ENCODE measurements at places on chromosomes 3 and 15.

- DNase-seq, result no peak
These were observed 173.0 kb downstream of the LPP start for GRCh38 chr3:188326968-188327367.

DNA sequence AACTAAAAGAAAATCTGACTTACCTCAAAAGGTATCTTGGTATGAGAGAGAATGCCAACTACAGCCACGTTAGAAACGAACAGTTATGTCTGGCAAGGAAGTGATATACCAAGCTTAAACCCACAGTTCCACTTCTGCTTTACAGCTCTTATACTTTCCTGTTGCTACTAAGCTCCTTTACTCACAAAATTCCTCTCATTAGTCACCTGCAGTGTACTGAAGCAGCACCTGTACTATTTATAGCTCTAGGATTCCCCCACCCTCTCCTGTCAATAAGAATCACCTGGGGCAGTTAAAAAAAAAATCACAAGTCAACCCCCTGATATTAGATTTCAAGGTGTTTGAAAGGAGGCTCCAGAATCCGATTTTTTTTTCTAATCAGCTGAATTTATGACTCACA lies 2.9 kb upstream of the TMEM266 start:
- DNase-seq, result no peak

- DNase-seq, result no peak
These were observed 58.7 kb upstream of the TGFBR2 start for GRCh38 chr3:30547716-30548115.

- DNase-seq, result peak; percentile 47
These were observed 103.1 kb downstream of the HCN4 start for GRCh38 chr15:73265536-73266153.

DNA sequence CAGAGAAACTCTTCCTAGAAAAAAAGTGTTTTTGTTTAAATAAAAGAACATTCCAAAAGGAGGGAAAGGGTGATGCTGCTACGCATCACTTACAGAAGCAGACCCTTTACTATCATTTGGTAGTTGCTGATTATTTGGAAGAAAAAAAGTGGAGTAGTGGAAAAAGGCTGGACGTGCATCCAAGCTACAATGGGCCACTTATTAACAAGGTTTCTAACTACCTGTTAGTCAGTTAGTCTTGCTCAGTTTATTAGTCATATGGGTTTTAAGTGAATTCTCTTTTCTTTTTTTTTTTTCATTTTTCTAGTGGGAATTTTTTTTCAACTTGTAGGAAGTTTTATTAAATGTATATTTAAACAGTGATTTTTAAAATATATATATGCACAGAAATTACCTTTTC lies 866.0 kb downstream of the MCTP2 start:
- DNase-seq, result no peak

- DNase-seq, result no peak
These were observed 577.0 kb upstream of the MDFIC2 start for GRCh38 chr3:70889162-70890019.

GRCh38 chr3:151227266-151227806 lies 24.3 kb upstream of the GPR171 start:
- DNase-seq, result no peak

GRCh38 chr3:65729555-65729954 lies 309.2 kb downstream of the MAGI1 start:
- DNase-seq, result no peak

DNA sequence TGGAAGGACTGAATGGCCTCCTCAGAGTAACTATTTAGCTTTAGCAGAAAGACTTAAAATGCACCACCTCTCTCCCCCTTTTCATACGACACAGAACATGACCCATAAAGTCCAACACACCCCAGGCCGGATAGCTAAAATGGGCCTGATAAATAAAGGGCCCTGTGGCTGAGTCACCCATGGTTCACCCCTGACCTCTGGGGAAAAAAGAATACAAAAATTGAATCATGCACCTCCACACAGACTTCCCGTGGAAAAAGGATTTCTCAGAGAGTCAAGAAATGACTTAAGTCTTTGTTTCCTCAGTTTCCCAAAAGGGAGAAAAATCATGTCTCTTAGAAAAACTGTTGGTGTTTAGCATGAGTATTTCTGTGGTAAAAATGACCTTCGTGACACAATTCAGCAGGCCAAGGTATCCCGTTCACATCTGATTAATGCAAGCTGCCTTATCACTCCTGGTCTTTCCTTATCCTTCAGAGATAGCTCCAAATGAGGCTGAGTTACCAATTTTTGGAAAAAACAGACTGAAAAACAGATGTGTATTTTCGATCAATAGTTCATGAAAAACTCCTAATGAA lies 34.0 kb upstream of the ARHGEF3 start:
- no peak for DNase-seq

DNA sequence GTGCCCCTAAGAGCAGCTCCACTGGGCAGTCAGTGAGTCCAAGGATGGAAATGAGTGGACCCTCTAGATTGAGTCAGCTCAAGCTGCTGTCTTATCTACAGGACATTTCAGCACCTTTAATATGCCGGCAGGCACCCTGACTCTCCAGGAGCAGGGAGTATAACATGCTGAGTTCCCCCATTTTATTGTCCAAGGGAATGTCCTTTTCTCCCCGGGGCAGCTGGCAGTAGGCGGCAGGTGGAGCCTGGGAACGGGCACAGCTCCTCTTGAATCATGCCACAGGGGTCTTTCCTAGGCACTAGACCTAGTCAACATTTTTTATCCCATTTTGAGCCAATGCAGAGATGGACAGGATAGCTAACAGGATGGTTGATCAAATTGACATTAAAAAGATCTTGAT lies 14.8 kb downstream of the WNT7A start:
- no peak for DNase-seq

DNA sequence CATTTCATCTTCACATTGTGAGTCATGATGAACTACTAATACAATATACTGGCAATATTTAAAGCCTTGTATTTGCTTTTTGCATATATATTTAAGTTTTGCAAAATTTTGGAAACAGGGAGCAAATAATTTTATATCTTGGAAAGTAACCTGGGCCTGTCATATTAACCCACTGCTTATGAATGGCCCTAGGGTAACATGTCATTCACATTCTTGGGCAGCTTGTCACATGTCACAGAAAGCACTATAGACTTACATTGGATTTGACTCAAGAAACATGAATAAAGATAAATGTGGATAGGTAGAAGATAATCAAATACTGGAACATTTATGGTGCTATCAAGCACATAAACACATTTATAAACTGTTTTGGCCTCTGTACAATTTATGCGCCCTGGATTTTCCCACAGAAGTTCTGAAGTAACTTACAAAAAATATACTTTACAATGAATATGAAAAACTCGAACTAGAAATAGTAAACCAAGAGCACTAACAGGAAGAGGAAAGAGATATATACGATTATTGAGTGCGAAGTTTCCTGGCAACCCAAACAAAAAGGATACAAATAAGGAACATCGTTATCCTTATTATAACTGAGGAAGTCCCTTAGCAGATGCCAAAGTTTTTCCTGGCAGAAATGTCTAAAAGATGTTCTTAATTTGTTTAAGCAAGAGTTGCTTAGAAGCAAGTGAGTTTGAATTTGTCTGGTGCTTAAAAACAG lies 257.2 kb downstream of the RBMS3 start:
- DNase-seq, result no peak

GRCh38 chr3:128572644-128573105 lies 77.9 kb downstream of the RPN1 start:
- DNase-seq, result peak; percentile 16

DNA sequence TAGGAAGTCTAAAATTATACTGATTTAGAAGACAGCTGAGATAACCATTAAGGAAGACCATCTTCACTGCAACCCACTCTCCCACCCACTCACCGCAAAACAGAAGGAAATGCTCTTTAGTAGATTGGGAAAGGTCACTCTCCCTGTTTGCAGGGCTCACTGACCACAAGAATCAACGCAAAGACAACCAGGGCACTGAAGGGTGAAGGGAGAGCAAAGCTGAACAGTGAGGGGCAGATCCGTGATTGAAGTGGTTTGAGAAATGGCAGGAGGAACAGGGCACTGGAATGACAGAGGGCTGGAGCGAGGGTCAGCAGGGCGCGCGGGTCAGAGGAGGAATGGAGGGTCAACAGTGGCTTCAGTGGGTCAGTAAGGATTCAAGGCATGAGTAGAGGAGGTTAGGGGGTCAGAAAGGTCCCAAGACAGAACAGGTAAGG lies 520 bp downstream of the MESD start:
- DNase-seq, result no peak

DNA sequence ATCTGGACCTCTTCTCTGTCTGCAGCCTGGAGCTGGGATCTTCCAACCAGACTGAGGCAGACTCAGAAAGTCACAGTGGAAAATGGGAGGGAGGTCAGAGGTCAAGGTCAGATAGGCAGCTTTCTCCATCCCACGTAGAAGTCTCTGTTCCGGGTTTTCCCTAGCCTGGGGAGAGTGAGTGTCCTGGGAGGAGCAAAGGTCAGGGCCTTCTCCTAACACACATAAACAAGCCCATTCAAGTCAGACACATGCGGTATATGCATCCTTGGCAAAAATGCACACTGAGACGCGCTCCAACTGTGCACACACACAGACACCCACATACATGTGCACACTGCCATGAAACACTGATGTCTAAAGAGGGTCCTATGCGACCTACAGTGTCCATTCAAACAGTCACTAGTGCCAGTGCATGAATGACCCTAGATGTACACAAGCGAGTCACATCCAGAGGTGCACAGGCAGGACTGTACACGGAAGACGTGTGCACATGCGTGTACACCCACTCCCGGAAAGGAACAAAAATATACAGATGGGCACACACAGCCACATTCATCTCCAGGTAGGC lies 681 bp downstream of the TWF2 start:
- no peak for DNase-seq

GRCh38 chr3:58540176-58540858 lies 3.3 kb upstream of the ACOX2 start:
- no peak for DNase-seq

DNA sequence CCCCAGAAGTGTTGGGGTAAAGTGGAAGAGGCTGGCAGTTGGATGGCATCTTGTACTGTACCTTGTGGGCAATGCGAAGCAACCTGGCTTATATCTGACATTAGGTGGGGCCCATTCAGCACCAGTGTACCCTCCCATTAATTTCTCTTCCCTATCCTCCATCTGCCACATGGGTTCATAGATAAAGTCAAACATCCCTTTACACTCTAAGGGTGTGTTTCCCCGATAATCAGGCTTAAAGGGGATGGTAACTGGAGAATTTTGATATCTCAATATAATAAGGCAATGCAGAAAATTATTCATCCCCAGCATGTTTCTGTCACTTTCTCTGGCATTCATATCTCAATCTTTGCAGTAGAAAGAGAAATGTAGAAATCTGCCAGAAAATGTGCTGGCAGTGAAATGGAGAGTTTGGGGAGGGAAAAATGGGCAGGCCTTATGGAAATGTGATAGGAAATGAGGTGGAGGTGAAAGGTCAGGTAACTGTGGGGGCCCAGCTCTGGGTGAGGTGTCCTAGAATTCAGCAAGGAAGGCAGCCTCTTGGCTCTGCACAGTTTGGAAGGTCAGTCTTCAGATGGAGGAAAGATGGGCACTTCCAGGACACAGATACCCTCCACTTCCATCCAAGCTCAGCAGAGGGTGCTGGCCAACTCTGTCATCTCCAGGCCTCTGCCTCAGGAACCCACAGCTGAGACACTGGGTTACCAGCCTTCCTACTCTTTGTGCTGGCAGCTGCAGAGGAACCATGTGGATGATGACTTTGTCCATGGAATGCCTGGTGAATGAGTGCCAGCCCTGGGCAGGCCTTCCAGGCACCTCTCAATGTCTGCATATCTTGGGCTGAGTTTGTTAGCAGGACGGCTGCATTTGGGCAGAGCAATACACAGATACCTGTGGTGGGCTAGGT lies 325.9 kb upstream of the CTDSPL start:
- DNase-seq, result no peak

- no peak for DNase-seq
These were observed 56.0 kb upstream of the FLNB start for GRCh38 chr3:57952208-57952631.

- peak; percentile 3 for DNase-seq
These were observed 9.6 kb downstream of the KLF15 start for GRCh38 chr3:126347543-126348161.

DNA sequence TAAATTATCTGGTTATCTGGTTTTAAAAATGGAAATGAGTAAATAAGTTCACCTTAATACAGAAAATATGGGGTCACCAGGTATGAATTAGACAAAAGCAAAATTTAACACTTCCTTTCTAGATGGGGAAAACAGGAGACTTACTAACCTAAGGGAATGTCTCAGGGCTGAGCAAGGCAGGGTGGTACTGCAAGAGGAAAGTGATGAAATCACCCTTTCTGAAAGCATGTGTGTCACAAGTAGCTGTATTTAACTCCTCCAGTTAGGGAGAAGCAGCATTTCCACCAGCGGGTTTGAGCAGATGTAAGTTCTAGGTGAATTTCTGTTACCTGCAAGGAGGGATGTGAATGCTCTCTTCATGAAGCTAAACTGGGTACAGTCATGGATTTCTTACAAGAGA lies 629.1 kb downstream of the MECOM start:
- DNase-seq, result no peak

GRCh38 chr3:50971487-50971924 lies 296.8 kb downstream of the DOCK3 start:
- peak; percentile 49 for DNase-seq

- DNase-seq, result no peak
These were observed 21.0 kb downstream of the ZNF385D start for GRCh38 chr3:21729888-21730459.

GRCh38 chr3:195715583-195716266 lies 5.1 kb upstream of the MUC20 start:
- no peak for DNase-seq

- no peak for DNase-seq
These were observed 41.1 kb downstream of the SLCO3A1 start for GRCh38 chr15:91894606-91895005.

GRCh38 chr15:88397506-88397905 lies 69.7 kb downstream of the MRPL46 start:
- no peak for DNase-seq

DNA sequence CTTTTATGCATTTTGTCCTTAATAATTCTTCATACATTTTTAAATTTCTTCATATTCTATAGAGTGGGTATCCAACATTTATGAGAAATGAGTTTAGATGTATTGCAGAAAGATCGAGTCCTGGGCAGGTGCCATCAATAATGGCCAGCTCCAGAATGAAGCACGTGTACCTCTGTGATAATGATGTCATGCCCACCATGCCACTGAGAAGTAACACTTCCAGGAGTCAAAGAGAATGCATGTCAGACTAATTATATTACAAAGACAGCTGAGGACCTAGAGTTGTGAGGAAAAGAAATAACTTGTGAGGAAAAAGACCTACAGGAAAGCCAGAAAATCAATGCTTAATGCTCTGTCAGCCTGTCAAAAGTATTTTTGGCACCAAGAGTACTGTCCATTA lies 157.4 kb upstream of the P2RY1 start:
- no peak for DNase-seq
